ENCODE measurements at places on chromosomes 12 and 14. TPM values are rescaled to one million over a fixed set of nuclear protein-coding genes. Genes with fewer than 3 reads are reported as not detected.

TAS2R20 gene
- total RNA-seq, result 0.36 TPM

MYO1H gene
- total RNA-seq, result not detected

B4GALNT1 gene
- total RNA-seq, result 2.1 TPM

MIP gene
- not detected for total RNA-seq

AKAP3 gene
- 3.1 TPM for total RNA-seq

- no peaks in the 10 kb centered on the region for H3K27me3 ChIP-seq
- peaks cover 46% of the 10 kb centered on the region for H3K4me1 ChIP-seq
- H3K4me3 ChIP-seq, result peak overlapping the region; percentile 23
- H3K27ac ChIP-seq, result peak overlapping the region; percentile 93
- peak; percentile 93 for DNase-seq
- peaks cover 25% of the 10 kb centered on the region for H3K36me3 ChIP-seq
Observed at GRCh38 chr12:108616941-108617858, 16.5 kb downstream of the SELPLG start.

DNA sequence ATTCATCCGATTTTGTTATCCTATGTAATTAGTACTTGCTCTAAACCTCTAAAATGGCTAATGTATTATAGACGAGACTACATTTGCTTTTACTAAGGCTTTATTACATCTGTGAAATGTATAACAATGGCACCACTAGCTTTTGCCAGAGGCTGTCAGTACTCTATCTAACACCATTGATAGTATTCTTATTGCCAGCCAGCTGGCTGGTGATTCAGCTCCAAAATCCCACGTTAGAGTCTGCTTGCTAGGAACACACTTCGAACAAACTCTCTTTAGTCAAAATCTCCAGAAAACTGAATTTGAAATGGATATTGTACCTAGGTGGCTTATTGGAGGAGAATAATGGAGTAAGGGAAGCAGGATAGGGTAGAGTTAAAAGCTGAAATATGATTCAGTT, 839.2 kb downstream of the SLC6A15 start:
- no peak overlapping the region for H3K4me3 ChIP-seq
- no peak overlapping the region for H3K27ac ChIP-seq
- no peaks in the 10 kb centered on the region for H3K36me3 ChIP-seq

DNA sequence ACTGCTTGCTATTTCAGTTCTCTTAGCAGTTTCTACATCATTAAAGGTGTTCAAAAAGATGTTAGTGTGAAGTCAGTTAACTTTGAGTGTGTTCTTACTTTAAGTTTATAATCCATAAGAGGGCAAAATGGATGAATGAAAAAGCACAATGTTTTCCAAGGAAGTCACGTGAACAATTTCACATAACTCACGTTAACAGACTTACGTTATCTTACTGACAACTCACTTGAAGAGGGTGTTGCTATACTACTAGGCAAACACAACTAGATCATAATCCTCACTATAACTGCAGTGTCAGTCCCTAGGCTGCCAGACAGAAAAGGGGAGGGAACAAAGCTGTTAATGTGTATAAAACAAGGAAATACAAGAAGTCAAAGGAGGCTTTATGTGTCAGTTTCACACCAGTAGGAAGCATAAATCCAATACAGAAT, 6.4 kb downstream of the SLC2A13 start:
- H3K36me3 ChIP-seq, result no peaks in the 10 kb centered on the region
- H3K4me1 ChIP-seq, result peaks cover 18% of the 10 kb centered on the region
- no peaks in the 10 kb centered on the region for H3K27me3 ChIP-seq
- H3K4me3 ChIP-seq, result no peak overlapping the region
- H3K27ac ChIP-seq, result no peak overlapping the region
- DNase-seq, result no peak

GRCh38 chr12:119302451-119303080, 32.0 kb upstream of the CCDC60 start:
- H3K27me3 ChIP-seq, result no peaks in the 10 kb centered on the region
- H3K4me3 ChIP-seq, result no peak overlapping the region
- DNase-seq, result no peak
- H3K4me1 ChIP-seq, result no peaks in the 10 kb centered on the region
- no peak overlapping the region for H3K27ac ChIP-seq
- no peaks in the 10 kb centered on the region for H3K36me3 ChIP-seq

- DNase-seq, result no peak
- no peak overlapping the region for H3K27ac ChIP-seq
- no peaks in the 10 kb centered on the region for H3K36me3 ChIP-seq
- no peak overlapping the region for H3K4me3 ChIP-seq
Observed at GRCh38 chr12:131371401-131372170, 339.3 kb upstream of the SFSWAP start.

DNA sequence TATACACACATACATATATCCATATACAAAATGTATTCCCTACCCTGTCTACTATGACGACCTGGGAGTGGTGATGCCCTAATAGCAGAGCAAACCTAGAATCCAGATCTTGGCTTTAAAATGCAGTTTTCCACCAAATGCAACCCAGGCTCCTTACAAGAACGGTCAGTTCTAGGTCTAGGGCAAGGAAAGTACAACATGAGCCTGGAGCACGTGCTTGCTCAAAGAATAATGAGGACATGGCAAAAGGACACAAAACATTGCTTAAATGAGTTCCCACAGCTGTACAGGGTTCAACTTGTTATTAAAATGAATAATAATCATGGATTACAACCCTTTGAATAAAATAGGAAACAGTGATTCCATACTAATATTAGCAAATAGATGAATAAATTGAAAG, 94.7 kb downstream of the TMCC3 start:
- no peak for DNase-seq
- H3K4me1 ChIP-seq, result no peaks in the 10 kb centered on the region
- H3K27ac ChIP-seq, result no peak overlapping the region
- no peak overlapping the region for H3K4me3 ChIP-seq

- peaks cover 10% of the 10 kb centered on the region for H3K4me1 ChIP-seq
- DNase-seq, result peak; percentile 20
- no peak overlapping the region for H3K4me3 ChIP-seq
Observed at GRCh38 chr14:75399843-75400775, 27.7 kb upstream of the JDP2 start.

DNA sequence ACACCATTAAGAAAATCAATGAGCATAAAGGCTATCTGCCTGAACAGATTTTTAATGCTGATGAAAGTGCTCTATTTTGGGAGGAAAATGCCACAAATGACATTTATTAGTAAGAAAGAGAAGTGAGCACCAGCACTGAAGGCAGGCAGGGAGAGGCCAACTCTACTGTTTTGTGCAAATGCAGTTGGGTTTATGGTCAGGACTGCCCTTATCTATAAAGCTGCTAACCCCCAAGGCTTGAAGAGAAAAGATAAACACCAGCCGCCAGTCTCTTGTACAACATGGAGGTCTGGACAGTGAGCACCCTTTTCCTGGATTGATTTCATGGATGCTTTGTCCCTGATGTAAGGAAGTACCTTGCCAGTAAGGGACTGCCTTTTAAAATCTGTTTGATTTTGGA, 246.8 kb upstream of the SFSWAP start:
- H3K4me3 ChIP-seq, result no peak overlapping the region
- DNase-seq, result no peak
- H3K27ac ChIP-seq, result no peak overlapping the region
- peaks cover 8% of the 10 kb centered on the region for H3K27me3 ChIP-seq
- peaks cover 1% of the 10 kb centered on the region for H3K36me3 ChIP-seq

DNA sequence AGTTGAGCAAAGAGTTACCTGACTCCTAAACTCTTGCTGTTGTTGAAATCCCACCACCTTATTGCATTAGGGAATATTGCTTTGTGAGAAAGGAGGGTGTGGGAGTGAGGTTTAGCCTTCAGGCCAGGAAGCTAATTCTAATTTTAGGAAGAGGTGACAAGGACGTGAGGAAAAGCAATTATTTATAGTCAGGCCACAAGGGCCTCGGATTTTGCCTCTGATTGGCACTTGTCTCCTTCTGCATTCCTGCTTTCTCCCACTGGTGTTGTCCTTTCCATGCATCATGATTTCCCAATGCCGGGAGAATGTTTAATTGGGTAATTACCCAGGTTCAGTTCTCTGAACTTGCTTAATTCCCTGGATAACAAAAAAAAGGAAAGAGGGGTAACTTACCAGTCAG, 37.9 kb upstream of the SLC38A2 start:
- no peaks in the 10 kb centered on the region for H3K36me3 ChIP-seq
- H3K4me1 ChIP-seq, result peaks cover 6% of the 10 kb centered on the region
- no peak overlapping the region for H3K27ac ChIP-seq
- no peak for DNase-seq
- H3K27me3 ChIP-seq, result no peaks in the 10 kb centered on the region

DNA sequence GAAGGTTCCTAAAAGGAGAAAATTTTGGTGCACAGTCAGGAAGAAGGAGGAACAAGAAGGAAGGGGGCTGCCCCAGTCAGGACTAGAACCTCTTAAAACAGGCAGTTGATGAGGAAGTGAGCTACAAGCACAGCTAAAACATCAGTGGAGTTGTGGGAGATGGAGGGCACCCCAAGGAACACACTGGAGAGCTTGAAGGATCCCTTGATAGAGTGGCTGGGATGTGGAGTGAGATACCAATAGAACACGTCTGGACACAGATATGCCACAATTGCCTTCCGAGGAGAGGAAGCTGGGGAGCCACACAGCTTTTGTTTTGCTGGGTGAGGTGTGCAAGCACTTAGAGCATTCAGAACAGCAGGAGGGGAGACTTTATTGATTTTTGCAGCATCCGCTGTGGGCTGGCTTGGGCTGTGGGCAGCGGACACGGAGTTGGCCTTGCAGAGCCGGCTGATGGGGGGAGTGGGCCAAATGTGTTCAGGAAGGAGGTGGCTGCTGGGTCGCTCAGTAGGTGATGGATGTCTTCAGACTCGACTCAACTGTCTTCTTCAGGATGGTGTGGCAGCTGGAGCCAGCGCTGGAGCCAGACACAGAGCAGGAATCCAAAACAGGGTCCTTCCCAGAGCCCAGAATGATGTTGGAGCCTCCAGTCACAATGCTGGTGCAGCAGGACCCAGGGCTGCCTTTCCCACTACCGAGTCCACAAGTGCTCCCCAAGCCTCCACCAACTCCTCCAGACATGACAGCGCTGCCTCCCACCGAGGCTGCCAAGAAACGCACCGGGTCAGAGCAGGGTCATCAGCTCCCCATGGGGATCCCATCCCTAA, 4.7 kb upstream of the KRT79 start:
- peaks cover 15% of the 10 kb centered on the region for H3K27me3 ChIP-seq
- peaks cover 22% of the 10 kb centered on the region for H3K4me1 ChIP-seq
- no peak for DNase-seq

DNA sequence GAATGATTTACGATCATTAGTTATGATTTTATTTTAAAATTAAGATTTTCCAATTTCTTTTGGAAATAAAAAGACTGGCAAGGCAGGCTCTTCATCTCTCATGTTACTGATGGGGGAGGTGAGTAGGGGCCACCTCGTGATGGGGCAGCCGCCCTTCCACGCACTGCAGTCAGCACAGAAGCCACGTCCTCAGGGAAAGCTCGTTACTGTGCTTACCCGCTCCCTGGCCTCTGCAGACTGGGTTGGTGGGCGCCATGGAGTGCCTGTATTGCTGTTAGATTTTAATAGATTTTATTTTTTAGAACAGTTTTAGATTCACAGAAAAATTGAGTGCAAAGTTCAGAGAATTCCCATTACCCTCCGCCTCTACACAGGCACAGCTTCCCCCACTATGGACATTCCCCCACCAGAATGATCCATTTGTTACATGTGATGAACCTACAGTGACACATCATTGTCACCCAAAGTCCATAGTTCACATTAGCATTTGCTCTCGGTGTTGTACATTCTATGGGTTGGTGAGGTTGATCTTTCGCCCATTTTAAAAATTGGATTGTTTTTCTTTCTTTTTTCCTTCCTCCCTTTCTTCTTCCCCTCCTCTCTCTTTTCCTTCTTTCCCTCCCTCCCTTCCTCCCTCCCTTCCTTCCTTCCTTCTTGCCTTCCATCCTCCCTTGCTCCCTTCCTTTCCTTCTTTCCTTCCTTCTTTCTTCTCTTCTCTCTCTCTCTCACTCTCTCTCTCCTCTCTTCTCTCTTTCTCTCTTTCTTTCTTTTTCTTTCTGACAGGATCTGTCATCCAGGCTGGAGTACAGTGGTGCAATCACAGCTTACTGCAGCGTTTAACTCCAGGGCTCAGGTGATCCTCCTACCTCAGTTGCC, 30.7 kb downstream of the ADGRD1 start:
- H3K27me3 ChIP-seq, result peaks cover 25% of the 10 kb centered on the region
- no peak overlapping the region for H3K27ac ChIP-seq
- H3K4me3 ChIP-seq, result no peak overlapping the region
- DNase-seq, result no peak
- no peaks in the 10 kb centered on the region for H3K4me1 ChIP-seq
- no peaks in the 10 kb centered on the region for H3K36me3 ChIP-seq

DNA sequence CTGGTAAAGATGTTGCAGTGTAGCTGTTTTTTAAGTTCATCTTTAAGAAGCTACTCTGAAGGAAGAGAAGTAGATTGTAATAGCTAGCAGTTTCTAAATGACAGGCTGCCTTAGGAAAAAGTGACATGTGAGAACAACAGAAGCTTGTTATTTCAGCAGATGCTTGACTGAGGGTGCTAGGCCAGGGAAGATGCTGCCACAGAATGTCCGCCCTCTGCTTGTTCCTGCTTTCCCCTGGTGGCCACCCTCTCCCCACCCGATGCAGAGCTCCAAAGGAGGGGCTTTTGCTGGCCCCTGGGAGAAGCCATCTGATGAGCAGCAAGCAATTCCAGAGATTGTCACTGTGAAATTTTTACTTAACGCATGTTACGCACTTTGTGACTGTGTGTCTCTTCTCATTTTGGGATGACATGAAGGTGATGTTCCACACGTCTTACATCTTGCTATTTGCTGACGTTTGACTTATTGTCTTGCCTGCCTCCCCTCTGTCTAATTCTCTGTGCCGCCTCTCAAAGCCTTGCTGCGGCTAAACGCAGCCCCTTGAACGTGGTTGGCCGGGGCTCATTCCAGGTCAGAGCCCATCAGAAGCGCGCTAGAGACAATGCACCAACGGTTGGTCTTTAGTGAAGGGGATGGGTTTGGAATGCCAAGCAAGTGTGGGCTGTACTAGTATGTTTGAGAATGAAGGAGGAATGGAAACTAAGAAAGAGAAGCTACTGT, 44.8 kb downstream of the WDR20 start:
- H3K27ac ChIP-seq, result peak overlapping the region; percentile 90
- H3K4me1 ChIP-seq, result peaks cover 70% of the 10 kb centered on the region
- H3K36me3 ChIP-seq, result peaks cover 1% of the 10 kb centered on the region

- H3K4me1 ChIP-seq, result peaks cover 28% of the 10 kb centered on the region
- peaks cover 48% of the 10 kb centered on the region for H3K36me3 ChIP-seq
- no peak overlapping the region for H3K4me3 ChIP-seq
Observed at GRCh38 chr14:105056303-105056831, 8.9 kb downstream of the GPR132 start.

- no peaks in the 10 kb centered on the region for H3K4me1 ChIP-seq
- no peak overlapping the region for H3K27ac ChIP-seq
- no peak overlapping the region for H3K4me3 ChIP-seq
- H3K27me3 ChIP-seq, result no peaks in the 10 kb centered on the region
- no peaks in the 10 kb centered on the region for H3K36me3 ChIP-seq
- no peak for DNase-seq
Observed at GRCh38 chr14:59439256-59439965, 25.8 kb downstream of the GPR135 start.

Data from activated CD4-positive, alpha-beta memory T cell treated with anti-CD3 and anti-CD28 coated beads for 36 hours (primary cell).